ENCODE measurements at places on chromosomes 11 and 22.

GRCh38 chr22:35488513-35488912 lies 52.1 kb upstream of the RASD2 start:
- DNase-seq = no peak

DNA sequence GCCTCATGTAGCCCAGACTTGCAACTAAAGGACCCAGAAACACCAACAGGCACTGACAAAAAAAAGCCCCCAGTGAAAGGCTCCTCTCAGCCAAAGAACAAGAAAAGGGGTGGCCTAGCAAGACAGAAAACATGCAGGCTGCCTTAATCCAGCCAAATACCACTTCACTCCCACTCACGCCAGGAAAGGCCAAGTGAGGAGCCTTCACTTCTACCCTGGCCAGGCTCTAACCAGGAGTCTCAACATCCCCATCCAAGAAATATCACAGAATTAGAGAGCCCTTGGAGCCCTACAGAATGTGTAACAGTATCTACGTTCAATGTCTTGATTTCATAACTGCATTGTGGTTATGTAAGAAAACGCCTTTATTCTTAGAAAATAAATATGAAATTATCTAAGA lies 149.0 kb downstream of the APOL5 start:
- no peak for DNase-seq

DNA sequence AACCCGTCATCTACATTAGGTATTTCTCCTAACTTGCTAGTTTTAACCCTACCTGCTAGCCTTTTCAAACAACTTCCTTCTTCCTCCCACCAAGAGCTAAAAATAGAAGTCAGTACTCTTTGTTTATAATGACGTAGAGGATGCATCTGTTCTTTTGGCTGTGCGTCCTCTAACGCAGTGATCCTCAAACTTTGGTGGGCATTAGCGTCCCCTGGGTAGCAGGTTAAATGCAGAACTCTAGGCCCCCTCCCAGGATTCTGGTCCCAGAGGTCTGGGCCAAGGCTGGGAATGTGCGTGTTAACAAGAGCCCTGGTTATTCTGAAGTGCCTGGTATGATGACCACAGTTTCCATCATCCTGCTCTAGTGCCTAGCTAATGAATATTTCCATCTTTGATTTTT lies 67.6 kb downstream of the BARX2 start:
- no peak for DNase-seq

GRCh38 chr11:6623391-6624363 lies 4.5 kb upstream of the TPP1 start:
- DNase-seq = no peak

DNA sequence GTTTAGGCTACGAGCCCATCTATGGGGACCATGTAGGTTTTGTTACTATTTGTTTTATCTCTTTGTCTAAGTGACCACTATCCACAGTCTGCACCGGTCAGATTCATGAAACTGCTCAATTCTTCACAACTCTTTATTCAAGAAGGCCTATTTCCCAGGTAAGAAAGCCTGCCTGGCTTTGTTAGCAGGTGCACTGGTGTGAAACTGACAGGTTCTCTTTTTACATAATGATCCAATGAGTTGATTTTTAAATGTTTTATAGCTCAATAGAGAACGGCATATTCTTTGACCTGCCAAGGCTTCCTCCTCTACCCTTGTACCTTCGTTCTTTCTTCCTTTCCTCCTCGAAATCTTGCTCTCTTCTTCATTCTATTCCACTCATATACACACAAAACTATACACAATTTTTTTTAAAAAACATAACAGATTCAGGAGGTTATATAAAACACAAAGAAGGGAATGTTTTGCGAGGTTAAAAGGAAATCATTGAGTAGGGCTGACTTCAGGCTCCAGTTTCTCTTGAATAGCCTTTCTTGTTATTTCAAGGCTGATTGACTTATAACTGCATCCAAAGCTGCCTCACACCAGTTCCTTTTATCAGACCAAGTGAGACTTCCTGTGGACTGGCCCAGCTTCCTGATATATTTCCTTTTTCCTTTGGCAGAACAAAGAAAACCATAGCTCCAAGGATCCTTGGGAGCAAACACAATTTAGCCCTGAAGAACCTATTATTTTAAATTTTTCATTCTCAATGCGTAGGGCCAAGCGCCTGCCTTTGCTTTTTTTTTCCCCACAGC lies 11.4 kb downstream of the FLI1 start:
- no peak for DNase-seq

GRCh38 chr11:120752668-120753067 lies 241.1 kb downstream of the GRIK4 start:
- no peak for DNase-seq

DNA sequence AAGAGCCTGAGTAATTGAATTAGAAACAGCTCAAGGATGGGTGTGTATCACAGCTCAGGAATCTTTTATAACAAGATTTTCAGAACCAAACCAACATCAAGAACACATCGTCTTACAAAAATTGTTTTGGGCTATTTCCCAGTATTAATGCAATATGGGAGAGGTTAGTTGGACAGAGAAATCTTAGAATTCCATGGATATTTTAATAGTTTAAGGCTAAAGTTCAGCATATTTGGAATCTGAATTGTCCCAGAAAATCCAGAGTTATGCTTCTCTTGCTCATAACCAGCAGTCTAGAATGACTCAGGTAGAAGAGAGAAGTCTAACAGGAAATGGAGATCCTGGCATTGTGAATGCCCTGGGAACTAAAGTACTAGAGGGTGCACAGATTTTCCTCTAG lies 74.6 kb downstream of the ADM start:
- no peak for DNase-seq

DNA sequence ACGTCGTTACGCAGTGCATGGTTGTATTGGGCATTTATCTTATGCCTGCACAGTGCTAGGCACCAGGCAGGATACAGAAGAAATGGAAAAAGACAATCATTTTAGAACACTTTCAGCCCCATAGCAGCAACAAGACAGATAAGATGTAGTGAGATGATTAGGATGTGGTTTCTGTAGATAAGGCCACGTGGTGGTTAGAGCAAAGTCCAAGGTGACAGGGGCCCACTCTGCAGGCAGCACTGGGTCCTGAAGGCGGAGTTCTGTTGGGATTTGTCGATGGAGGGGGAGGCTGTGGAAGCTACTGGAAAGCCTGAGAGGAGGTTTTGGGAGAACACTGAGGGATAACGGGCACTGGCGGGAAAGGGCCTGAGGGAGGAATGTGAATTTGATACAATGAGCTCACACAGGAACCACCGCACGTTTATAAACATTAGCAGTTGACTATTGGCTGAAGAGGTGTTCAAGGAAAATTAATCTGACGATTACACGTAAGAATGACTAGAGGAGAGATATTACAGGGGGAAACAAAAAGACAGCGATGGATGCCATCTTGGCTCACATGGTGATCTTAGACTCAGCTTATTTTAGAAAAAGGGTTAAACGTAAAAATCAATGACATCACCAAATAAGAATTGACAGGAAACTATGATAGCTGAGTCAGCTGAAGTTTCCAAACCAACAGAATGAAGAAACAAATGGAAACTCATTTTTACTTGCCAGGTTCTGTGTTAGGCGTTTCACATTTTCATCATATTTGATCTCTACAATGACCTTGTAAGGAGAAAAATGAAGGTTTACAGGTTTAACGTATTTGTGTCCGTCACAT lies 551.0 kb downstream of the OPCML start:
- no peak for DNase-seq

All from left lobe of liver (tissue), 2 donors.